Hematopoietic multipotent progenitor cell treated with erythropoietin and hydrocortisone succinate and interleukin-3 and kit ligand, for 6 days (in vitro differentiated cells): ENCODE measurements at places on chromosomes 6 and 20.

- no peak for DNase-seq
These were observed 37.1 kb downstream of the MYO6 start for GRCh38 chr6:75786152-75786551.

GRCh38 chr6:137590684-137591083 is 96.5 kb upstream of the OLIG3 start:
- DNase-seq, result no peak

DNA sequence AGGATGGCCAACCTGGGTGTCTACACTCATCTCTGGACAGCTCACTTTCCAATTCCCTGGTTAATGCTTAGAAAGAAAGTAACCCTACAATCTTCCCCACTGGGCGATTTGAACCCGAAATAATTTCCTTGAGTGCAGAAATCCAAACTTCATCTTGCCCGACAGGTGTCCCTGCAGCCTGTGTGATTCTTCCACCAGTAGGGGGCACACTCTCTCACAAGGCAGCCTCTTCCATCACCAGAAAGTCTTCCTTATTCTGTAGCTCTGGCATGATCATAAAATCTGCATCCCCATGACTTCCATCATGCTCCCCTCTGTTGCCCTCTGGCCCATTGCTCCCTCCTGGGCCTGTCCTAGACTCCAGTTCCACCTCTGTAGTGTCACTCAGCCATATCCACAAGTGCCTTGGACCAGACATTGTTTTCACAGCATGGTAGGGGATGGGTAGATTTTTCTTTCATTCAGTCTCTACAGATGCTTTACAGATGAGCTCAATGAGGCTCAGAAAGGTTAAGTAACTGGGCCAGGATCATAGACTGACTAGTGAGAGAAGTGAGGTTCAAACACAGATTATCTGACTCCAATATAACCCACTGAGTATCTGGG is 170.4 kb upstream of the SPTLC3 start:
- DNase-seq, result peak; percentile 9

DNA sequence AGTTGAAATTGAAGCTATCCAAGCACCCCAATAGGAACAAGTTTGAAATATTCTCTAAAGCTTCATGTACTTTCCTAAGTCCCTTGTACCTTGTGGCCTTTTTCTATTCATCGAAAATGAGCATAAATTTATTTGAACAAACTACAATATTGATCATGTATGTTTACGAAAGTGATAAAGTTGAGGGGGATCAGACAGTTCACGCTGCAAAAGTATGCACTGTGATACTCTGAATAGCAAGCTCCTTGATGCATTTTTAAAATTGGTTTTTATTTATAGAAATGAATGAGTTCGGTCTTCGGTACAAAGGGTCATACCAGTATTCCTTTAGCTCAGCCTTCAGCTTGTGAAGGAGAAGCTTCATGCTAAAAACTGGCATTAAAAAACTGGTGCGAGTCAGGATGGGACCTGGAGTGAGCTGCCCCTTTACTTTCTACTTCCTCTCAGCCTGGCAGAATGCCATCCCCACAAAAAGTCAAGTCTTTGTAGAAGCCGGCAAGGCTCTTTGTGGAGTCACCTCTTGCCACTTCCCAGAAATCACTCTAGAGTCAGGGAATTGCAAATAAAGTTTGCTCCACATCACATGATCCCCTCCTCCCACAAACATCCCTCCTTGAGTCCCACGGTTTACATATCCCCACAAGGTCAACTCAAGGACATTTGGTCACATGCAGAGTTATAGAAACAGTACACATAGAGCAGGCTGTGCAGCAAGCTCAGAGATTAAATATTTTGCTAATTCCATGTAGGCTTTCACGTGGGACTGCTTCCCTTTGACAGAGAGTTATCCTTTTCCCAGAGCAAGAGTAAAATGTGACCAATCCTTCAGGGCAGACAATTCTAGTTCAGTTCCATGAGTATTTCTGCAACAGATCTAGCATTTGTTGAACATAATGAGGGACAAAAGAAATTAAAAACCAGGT is 34.6 kb upstream of the ADGRF1 start:
- peak; percentile 54 for DNase-seq

- DNase-seq, result peak; percentile 71
These were observed 140.4 kb upstream of the TENT5A start for GRCh38 chr6:81892891-81893290.

DNA sequence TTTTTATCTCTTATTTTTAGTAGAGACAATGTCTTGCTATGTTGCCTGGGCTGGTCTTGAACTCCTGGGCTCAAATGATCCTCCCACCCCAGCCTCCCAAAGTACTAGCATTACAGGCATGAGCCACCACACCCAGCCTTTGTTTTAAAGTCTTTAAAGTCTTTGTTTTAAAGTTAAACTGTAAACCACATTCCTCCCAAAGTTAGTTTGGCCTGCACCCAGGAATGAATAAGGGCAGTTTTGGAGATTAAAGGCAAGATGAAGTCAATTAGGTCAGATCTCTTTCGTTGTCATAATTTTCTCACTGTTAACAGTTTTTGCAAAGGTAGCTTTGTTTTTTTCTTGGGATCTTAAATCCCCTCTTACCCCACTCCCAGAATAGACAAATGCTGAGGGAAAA is 63.8 kb downstream of the UBR2 start:
- DNase-seq, result peak; percentile 41

GRCh38 chr20:34996243-34997028 is 40.8 kb downstream of the MYH7B start:
- no peak for DNase-seq

- peak; percentile 43 for DNase-seq
These were observed 11.5 kb upstream of the CCDC170 start for GRCh38 chr6:151482290-151482689.

- no peak for DNase-seq
These were observed 41.3 kb downstream of the GABRR2 start for GRCh38 chr6:89273816-89274215.

GRCh38 chr6:157990321-157991066 is 8.8 kb downstream of the SYNJ2 start:
- no peak for DNase-seq

DNA sequence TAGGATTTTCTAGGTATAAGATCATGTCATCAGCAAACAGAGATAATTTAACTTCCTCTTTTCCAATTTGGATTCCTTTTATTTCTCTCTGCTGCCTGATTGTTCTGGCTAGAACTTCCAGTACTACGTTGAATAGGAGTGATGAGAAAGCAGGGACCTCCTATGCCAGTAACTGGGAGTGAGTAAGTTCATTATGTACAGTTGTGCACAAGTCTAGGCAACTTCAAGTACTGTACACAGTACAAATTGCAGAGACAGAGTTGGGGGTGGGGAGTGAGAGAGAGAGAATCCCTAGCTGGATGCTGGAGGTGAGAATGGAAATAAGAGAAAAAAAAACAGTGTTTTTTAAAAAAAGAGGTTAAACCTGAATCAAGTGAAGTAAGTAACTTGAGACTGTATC is 210.2 kb downstream of the MMUT start:
- no peak for DNase-seq

- DNase-seq, result no peak
These were observed 7.7 kb downstream of the PSMB1 start for GRCh38 chr6:170545405-170545804.

DNA sequence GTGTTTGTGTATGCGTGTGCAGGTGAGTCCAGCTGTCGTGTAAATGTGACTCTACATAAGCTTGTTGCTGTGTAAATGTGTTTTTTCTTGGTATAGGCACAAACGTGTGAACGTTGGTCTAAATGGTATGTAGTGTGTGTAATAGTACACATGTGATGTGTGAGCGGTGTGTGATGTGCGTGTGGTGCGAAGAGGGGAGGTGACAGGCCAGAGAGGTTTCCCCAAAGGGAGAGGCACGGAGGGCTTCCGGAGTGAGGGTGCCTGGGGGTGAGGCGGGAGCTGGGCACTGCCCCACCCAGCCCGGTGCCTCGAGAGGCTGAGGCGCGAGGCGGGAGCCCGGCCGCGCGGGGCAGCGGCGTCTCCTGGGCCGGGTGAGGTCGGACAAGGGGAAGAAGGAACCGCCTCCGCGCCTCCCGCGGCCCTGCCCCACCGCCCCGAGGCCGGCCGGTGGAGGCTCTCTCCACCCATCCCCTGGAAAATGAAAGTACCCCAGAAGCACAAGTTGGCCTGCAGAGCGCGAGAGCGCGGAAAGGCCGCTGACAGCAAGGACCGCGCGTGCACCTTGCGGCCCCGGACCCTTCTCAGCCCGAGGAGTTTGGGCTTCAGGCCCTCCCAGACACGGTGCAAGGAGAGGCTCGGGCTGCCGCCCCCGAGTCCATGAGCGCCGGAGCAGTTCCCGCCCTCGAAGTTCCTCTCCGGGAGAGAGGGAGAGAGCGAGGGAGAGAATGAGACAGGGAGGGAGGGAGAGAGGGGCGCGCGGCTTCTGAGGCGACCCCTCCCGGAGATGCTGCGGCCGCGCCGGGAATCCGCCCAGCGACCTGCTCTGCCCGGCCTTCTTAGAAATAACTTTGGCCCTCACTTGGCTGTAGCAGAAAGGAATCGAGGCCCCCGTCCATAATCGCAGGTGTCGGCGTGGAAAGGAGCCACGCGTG is 43.2 kb upstream of the OSTM1 start:
- peak; percentile 32 for DNase-seq

DNA sequence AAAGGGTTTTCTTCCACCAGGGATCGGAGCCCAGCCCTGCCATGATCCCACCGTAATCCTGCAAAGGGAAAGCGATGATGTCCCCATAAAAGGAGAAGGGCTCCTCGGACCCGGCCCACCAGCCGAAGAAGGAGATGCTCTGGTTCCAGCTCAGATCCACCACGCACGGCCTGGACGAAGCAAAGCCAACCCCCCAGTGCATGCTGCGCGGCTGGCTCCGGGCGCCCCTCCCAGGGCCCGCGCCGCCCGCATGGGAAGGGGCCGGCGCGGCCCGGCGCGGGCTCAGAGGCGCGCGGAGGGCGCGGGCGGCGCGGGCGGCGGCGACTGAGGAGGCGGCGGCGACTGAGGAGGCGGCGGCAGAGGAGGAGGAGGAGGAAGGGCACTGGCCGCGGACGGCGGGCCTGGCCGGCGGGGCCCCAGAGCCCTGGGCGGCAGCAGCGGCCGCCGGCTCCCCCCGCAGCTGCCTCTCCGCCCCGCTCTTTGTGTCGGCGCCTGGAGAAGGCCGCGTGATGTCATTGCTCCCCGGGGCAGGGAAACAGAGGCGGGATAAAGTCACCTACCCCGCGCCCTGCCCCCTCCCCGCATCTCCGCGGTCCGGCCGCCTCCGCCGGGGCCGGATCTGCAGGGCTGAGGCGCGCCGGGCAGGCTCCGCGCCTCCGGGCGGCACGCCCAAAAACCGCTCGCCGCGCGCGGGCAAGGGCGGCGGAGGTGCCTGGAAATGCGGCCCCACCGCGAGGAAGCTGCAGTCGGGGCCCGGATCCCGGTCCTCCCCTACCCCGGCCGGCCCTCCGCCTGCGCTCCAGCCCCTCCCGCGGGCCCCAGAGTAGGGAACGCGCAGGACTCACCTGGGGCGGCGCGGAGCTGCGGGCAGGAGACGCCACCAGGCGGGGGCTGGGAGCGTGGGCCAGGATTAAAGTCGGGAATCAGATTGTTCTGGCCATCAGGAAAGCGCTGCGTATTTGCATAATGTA is at the start of gene FAXC:
Gene FAXC, minus strand, starts transcription at position 504 of the 971 bp plus-strand sequence. Its CDS starts 302 bp downstream, at position 202.
- no peak for DNase-seq

GRCh38 chr6:114747995-114748625 is 405.3 kb upstream of the HS3ST5 start:
- DNase-seq, result peak; percentile 69

DNA sequence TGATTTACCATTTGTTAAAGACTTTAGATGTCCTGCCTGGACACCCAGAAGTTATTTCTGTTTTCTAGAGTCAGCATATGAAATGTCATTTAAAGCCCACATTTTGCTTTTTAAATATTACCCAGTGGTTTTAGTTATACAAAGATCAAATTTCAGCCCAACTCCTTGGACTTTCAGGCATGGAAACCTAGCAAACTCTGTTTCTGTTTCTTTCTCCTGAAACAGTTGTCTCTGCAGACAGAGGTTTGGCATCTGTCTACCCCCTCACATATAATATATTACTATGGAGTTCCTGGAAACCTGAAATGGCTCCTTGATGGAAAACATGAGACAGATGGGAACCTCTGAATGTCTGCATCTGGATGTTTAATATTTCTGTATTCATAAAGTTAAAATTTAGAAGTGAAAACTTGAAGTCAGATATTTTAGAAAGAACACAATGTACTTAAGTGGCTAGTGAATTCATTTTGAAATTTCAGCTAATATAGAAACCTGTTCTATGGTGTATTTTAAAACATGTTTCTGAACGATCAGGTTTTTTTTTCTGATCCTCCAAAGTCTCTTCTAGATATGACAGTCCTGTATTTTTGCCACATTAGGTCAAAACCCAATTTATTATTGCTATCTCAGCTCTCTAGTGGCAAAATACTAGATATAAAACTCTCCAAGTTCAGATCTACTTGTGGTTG is 743.3 kb downstream of the CD109 start:
- no peak for DNase-seq

DNA sequence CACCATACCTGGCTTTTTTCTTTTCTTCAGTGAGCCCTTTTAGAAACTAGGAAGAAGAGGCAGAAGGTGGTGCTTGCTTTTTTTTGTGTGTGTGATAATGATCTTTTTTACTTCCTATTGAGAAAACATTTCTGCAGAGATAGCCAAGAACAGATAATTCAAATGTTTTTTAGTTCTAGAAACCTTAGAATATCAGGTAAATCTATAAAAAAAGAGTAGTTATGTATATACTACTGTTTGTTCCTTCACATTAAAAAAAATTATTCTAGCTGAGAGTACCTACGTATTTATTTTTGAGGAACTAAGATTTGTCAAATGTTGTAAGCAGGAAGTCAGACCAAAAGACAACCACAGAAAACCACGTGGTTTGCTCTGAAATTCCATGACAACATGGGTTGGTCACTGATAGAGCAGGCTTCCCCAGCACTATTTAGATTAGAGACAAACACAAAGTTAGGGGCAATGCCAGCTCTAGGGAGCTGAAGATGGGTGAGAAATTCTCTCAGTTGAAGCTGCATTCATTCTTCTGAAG is 12.8 kb downstream of the STK4 start:
- DNase-seq, result peak; percentile 94

- no peak for DNase-seq
These were observed 318.3 kb downstream of the HACE1 start for GRCh38 chr6:104541411-104541810.

DNA sequence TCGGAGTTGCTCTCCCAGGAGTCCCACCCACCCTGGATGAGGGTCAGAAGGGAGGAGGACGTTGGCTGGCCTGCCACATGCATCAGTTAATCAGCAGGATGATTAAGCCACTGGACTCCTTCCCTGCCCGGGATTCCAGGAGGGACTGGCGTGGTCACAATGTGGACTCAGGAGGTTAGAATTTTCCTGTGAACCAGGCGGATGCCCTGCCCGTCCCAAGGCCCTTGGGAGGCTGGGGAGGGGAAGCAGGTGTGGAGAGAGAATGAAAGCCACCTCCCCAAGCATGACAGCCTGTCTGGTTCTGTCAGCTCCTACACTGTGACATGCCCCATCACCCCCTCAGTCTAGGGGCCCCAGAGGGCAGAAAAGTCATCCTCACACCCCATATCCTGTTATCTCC is 11.6 kb upstream of the ITPR3 start:
- no peak for DNase-seq

GRCh38 chr6:112366695-112367553 is 19.8 kb downstream of the RFPL4B start:
- no peak for DNase-seq

- peak; percentile 55 for DNase-seq
These were observed 58.7 kb downstream of the PDSS2 start for GRCh38 chr6:107400616-107401147.

- DNase-seq, result no peak
These were observed 13.9 kb upstream of the HELZ2 start for GRCh38 chr20:63587776-63588591.

GRCh38 chr6:117548797-117549301 is 53.5 kb downstream of the GOPC start:
- no peak for DNase-seq

GRCh38 chr6:15522427-15522826 is 140.4 kb downstream of the DTNBP1 start:
- DNase-seq, result peak; percentile 32
